Left hindlimb (tissue), 1 donor: ENCODE measurements at places on chromosomes 5 and 9.
A peak's percentile ranks its signal among the peaks of the same experiment; 100 is the strongest.

GRCh38 chr9:131759017-131759647 lies 19.3 kb upstream of the RAPGEF1 start:
- no peak for DNase-seq

DNA sequence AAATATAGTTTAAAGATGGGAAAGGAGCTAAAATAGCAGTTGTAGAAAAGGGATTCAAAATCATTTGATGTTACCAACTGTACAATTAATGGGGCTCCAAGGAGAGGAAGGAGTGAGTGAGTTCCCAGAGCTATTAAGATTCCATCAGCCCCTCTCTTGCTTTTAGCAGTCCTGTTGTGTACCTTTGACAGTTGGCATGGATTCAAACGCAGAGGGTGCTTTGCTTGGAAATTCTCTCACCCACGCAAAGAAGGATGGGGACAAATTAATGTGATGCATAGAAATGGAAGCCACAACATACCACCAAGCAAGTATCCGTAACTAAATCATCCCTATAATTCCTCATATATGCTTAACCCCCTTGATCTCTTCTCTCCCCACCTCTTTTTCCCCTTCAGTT lies 461.3 kb downstream of the EBF1 start:
- DNase-seq: no peak

DNA sequence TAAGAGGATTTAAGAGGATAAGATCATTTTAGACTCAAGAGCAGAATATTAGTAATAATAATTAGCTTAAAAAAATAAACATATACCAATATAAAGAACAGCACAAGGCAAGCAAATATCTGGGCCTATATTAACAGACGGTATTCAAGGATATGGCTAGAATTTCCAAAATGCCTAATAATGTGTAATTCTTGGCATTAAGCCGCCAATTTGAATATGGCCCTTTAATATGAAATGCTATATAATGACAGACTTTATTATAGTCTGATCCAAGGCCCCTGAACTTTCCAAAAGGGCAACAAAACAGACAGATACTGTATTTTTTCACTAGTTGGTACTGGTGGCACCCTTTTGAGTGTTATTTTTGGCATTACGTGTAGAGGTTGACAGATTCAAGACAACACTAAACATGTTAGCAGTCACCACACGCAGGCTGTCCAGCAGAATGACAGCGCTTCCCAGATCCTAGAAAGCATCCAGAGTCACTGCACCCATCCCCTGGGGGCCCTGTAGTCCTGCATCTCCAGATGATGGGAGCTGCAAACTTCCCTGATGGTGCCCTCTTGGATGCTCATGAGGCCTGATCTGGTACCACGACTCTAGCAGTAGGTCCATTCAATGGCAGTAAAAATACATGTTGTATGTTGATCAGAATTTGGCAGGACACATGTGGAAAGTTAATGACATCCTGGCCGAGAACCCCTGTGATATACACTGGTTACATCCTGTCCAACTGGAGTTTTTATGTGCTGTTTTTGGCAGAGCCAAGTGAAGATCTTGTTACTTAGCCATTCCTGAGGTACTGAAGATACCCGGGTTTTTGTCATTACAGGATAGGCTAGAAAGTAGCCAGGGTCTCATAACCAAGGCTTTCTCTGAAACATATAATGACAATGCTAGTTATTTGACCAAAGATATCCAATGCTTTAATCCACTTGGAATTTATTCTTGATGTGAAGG lies 1.7 kb upstream of the ABL1 start:
- DNase-seq: peak; percentile 48

DNA sequence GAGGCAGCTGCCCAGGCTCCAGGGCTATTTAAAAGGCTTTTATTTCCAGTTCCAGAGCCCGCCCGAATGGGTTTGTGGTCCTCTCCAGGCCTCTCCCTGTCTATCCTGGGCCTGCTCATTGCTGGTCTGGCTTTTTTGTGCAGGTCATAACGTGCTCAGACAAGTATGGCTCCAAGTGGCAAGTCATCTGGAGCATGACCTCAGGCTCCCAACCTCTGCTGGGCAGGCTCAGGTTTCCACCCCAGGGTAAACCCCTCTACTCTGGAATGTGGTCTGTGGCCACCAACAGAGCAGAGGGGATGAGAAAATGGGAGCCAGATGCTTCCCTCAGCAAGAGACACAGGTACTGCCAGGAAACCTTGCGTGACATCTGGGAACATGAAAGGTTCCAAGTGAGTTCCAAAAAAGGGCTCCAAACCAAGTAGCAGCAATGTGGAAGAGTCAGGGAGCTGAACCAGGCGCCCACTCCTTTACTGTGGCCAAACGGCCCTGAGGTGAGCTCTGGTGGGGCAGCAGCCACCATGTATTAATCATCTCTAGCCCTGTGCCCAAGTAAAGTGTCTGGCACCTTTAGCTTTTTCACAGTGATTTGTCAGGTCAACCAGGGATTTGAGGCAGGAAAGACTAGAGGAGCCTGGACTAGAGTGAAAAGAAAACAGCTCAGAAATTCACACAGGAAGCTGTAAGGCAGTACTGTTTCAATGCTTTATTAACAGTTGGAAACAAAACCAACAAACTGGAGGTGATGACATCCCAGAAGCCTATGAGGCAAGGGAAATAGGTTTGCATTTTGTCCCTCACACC lies 25.7 kb downstream of the PCDHGC5 start:
- DNase-seq: peak; percentile 62

DNA sequence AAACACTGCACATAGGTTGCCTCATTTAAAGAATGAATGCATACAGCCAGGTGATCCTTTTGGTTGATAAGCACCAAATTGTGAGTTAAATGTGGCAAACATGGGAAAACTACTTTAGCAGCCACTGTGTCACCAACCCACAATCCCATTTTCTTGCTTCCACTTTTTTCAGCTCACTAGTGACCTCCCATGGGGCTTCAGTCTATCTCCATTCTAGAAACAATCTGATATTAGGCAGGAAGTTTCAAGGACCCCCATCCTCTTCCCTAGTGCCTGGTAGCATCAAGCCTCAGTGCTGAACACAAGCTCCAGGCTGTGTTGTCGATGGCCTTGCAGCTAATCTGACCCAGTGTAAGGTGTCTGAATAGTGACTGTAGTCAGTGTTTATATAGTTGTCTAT lies 66.2 kb downstream of the PLPPR1 start:
- DNase-seq: no peak

DNA sequence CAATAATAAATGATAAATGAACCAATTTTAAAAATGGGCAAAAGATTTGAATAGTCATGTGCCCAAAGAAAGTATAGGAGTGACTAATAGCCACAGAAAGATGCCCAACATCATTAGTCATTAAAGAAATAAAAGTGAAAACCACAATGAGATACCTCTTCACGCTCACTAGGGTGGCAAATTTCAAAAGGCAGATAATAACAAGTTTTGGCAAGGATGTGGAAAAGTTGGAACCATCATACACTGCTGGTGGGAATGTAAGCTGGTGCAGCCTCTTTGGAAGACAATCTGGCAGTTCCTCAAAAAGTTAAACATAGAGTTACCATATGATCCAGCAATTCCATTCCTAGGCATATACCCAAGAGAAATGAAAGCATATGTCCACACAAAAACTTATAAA lies 1819.8 kb downstream of the MAT2B start:
- no peak for DNase-seq

GRCh38 chr5:29252390-29252789 lies 1941.1 kb upstream of the CDH6 start:
- no peak for DNase-seq

DNA sequence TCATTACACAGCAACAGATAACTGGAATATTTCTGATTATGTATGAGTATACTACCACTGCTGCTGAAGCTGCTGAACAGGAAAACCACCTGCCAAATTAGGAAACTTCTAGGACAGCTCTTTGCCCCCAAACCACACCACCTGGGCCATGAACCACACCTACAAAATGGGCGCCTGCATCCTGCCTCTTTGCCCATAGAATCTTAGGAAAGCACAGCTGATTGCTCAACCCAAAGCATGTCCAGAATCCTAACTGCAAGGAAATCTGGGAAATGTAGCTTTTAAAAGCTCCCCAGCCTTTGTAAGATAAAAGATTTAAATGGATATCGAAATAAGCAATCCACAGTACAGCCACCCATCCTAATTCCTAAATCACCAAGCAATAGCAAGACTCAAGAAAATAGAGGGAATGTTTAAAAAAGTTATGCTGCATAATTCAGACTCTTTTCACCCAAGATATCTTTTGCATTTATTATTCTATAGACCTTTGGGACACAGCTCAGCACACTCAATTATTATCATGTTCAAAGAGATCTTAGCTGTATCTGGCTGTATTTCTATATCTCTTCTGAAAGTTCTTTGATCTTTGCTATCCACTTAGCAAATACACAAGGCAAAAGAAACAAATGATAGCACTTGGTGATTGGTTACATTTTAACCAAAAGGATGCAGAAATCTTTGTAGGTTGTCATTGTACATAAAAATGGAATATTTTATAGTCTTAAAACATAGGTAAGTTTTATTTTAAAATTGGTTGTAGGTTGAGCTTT lies 6.8 kb upstream of the C9orf152 start:
- no peak for DNase-seq

DNA sequence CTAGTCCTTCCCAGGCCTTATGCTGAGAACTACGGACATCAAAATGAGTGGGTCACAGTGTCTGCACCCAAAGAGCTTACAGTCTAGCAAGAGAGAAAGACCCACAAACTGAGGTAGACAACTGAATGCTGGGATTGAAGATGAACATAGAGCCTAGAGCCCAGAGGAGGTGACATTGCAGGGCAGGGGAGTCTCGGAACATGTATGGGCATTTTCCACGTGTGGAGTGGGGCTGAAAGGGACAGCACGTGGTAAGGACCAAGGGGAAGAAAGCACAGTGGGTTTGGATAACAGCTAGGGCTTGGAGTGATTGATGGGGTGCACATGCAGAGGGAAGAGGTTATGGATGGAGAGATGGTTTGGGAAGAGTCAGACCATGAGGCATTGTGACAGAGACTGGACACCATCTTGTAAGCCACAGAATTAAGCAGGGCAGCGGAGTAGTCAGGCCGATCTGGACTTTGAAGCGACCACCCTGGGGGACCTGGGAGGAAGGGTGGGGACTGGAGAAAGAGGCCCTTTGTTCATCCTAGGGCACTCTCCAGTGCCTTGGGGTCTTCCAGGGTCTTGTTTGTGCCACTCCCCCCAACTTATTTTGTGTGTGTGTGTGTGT lies 47.5 kb upstream of the SH3PXD2B start:
- DNase-seq: no peak

- DNase-seq: no peak
These were observed 29.6 kb downstream of the EHMT1 start for GRCh38 chr9:137648396-137648795.

- no peak for DNase-seq
These were observed 47.1 kb downstream of the MAPKAP1 start for GRCh38 chr9:125659954-125660353.

DNA sequence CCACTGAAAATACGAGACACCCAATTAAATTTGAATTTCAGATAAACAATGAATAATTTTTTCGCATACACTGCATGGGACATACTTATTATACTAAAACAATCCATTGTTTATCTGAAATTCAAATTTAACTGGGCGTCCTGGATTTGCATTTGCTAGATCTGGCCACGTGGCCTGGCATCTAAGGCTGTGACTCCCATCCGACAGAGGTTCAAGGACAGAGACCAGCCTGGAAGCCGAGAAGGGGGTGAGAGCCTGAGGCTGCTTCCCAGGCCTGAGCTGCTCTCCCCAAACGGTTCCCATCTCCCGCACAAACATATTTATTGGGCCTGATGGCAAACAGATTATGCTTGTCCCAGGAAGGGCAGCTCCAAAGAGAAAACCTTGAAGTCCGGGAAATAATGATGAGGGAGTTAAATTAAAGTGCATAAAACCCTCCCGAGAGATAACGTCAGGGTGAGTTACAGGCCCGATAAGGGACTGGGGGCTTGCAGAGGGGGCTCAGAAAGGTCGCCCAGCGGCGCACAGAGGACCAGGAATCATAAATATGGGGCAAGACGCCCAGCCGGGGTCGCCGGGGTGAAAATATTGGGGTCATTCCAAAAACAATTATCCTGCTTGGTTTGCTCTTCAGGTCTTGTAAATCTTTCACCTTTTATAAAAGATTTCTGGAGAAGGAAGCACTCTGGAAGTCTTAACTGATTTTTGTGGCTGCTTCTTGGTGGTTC lies 163.7 kb downstream of the GAPVD1 start:
- DNase-seq: no peak

DNA sequence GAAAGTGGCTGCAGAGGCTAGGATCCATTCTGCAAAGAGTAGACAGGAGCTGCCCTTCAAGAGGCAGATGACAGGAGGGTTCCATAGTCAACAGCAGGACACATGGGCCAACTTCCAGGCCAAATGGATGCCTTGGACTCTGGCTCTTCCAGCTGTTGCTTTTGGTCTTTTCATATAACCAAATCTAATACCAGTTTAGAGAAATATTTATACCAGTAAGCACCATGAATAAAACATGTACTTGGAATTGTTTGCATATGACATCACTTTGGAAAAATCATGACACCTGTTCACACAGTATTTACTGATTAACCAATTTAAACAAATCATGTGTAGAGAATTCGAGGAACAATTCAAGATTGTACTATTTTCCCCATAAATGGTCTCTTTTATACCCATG lies 481.3 kb downstream of the DMRT2 start:
- DNase-seq: no peak

DNA sequence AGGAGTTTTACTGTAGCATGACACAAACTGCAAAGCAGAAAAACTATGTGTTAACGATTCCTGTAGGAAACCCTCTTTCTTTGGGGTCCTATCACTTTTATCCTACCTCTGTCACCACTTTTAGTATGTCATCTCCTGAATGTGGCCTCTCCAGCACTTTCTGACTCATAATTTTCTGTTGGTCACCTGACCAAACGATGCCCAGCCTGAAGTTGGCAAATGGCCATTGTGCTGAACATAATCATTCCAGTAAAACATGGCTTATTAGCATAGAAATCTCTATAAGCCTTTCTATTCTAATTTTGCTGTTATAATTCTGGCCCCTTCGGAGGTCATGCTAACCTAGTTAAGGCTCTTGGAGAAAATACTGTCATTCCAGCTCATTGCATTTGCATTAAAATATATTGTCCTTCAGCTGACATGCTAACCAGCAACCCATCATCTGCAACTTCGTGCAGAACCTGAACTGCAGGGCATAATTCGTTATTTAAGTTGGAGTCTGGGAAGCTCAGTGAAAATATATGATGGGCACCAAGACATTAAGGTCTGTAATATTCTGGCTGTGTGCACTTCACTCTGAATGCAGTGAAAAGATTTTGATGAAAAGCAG lies 140.3 kb downstream of the NMUR2 start:
- DNase-seq: no peak
